Lung microvascular endothelial cell (primary cell): ENCODE measurements at places on chromosomes 16 and 17.

GRCh38 chr16:18800775-18801144 lies 589 bp downstream of the ARL6IP1 start:
- DNase-seq = no peak

DNA sequence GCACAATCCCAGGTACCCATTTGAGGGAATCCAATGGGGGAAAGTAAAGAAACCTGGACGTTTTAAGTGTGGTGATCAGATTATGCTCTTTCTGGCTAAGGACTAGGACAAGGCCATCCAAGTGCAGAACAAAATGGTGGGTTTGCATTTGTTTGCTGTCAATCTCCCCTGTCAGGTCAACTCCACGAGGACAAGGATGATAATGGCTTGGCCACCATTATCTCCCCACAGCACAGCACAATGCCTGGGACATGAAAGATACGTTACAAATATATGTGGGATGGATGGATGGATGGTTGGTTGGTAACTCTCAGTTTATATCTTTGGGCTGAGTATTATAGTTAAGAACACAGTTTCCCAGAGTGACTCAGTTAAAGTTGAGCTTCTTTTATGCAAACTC lies 526.9 kb downstream of the NPIPA7 start:
- DNase-seq = no peak

GRCh38 chr17:66957951-66958579 lies 6.4 kb upstream of the CACNG4 start:
- DNase-seq = peak; percentile 15

- peak; percentile 63 for DNase-seq
Measured at GRCh38 chr17:66580184-66580955, 254.5 kb upstream of the CACNG5 start.

DNA sequence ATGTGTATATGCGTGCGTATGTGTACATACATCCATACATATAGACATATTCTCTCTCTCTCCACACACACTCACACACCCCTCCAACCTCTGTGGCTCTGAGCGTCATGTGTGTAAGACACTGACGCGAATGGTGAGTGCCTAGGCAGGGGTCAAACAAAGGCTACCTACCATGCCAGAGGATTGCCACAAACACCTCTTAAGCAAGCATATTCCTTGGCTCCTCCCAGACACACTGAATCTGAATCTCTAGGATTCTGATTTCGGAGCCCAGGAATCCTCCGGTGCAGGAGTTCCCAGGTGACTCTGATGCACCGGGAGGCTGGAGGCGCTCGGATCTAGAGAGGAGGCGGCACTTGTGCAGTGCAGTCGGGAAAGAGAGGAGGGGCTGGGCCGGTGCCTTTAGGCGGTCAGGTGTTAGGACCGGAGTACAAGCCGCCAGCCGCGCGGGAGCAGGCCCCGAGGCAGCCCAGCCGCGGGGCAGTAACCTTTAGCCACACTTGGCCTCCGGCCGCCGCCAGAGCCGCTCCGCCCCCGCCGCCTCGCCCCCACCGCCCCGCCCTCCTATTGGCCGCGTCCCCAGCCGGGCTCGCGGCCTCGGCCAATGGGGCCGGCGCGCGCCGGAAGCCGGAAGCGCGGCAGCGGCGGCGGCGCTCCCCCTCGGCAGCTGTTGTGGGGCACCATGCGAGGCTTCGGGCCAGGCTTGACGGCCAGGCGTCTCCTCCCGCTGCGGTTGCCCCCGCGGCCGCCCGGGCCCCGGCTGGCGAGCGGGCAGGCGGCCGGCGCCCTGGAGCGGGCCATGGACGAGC lies at the start of gene MLYCD:
TSS of gene MLYCD (plus strand) at position 653 of the 809 bp plus-strand sequence. CDS start at position 683, 30 bp downstream.
- peak; percentile 88 for DNase-seq

DNA sequence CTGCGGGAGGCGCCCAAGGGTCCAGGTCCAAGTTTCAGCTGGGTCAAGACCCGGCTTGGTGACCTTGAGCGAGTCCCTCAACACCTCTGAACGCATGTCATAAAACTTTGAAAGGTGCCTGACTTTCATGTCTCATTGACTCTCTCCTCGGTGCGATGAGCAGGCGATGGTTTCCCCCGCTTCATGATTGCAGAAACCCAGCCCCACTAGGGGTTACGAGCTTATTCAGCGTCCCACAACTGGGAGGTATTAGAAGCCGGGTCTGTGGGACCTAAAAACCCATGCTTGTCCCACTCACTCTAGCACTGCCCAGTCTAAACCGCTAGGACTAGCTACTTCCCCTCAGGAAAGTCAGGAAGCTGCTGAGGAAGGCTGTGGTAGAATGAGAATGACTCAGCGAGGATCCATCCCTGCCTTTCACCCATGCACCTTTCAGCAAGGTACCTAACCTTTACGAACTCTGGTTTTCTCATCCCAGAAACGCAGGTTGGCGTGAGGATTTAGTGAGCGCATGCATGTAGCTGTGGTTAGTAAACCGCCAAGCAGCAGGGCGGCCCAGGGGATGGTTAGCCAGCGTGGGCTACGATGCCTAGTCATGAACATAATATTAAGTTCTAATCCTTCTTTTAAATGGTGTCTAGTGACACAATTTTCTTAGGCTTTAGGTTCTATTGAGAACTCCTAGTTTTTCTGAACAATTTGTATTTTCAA lies 26.2 kb upstream of the RFFL start:
- peak; percentile 73 for DNase-seq

DNA sequence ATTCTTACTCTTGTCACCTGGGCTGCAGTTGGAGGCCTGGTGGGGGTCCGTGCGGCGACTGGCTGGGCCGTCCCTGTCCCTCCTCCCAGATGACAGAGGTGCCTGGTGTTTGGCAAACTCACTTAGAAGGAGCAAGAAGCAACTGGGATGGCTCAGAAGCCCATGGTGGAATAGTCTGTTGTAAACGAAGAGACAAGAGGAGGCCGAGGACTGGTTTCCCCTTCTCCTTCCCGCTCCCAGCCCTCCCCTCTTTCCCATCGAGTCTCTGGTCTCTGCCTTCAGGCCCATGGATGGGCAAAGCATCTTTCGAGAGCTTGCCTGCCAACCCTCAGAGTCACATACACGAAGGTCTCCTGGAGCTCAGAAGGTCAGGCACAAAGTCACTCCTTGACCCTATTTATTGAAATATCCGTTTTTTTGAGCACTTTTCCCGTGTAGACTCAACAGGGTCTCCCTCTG lies 364.4 kb downstream of the SEC14L1 start:
- DNase-seq = no peak

GRCh38 chr17:47853616-47854015 lies 2.7 kb upstream of the SP6 start:
- DNase-seq = peak; percentile 59
